ENCODE measurements at places on chromosomes 6 and 20.

- no peak for DNase-seq
Observed at GRCh38 chr6:161130967-161131766, 139.6 kb downstream of the MAP3K4 start.

DNA sequence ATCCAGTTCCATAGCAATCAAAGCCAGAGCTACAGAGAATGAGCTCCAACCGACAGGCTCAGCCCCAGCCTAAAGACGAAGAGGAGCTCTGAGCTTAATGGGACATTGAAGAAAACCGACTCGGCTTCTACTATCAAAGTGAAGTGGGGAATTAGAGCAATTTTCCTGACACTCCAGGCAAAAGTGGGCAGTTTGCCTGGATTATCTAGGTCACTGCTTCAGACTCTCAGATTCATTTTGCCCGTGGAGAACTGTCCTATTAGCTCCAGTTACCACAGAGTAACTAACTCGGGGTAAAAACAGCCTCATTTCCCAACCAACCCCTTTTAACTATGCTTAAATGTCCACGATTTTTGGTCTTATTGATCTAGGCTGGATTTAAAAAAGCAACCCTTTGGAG is 592.1 kb upstream of the NRSN1 start:
- no peak for DNase-seq

DNA sequence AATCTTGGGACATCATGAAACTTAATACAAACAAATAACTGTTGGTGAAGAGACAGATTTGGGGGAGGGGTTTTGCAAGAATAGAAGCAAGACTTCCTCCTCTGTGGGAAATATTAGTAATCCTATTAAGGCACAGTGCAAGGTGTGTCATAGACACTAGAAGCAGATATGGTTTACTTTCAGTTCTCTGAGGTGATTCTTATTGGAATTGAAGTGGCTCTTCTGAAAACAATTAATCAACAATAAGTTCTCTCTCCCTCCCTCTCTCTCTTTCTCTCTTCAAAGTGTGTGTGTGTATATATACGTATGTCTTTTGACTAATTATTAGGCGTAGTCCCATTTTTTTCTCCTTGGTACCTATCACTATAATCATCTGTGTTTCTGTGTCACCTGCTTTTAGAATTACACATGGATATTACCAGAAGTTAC is 99.8 kb downstream of the HIVEP2 start:
- no peak for DNase-seq

DNA sequence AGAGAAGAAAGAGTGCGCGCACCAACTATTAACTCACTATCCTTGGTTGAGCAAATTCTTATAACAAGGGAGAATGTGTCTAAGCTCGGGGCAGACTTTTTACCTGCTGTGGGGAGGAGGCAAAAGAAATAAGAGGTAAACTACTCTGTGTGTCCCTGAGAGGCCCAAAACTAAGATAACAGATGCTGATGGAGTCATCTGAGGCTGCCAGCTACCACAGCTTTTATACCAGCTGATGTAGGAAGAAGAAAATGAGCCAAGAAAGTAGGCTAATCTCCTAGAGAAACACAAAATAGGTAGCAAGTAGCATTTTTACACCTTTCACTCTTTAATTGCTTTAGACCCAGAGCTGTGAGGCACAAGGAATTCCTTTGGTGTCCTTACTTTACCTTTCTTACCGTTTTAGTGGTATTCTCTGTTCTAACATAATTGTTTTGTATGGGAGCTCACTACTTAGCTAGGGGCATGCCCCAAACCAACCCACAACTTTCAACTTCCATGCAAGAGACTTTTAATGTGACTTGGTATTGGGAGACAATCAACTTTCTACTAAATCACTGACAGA is 27.8 kb upstream of the PIM1 start:
- DNase-seq, result no peak

DNA sequence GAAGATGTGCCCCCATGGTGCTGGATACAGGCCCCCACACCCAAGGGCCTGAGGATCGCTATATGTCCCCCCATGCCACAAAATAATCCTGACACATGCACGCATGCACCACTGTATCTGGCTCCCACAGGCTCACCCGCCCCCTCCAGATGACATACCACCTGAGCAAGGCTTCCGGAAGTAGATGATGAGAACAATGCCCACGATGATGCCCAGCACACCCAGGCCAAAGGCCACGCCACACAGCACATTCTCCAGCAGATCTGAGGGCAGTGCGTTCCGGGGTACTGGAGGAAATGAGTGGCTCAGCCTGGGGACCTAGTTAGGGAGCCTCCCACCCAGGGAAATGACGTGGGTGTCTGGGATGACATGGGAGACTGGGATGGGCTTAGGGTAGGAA is 3.8 kb downstream of the HLA-DMA start:
- no peak for DNase-seq

DNA sequence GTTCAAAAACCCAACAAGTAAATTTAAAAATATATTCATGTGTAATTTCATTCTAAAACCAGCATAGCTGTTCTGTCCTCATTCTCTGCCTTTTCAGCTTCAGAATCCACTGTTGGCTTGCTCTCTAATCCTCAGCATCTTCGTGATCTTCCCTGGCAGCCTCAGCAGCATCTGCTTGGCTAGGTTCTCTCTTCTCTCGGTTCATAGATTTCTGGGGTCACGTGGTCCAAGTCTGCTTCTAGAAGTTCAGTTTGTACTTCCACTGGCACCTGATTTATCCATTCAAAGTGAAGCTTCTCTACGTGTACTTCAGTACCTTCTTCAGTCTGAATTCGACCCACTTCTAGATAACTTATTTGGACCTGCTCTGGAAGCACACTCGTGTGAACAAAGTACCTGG is 245.7 kb downstream of the EPM2A start:
- no peak for DNase-seq

- DNase-seq, result no peak
Observed at GRCh38 chr20:18729231-18729825, 84.3 kb upstream of the SCP2D1 start.

DNA sequence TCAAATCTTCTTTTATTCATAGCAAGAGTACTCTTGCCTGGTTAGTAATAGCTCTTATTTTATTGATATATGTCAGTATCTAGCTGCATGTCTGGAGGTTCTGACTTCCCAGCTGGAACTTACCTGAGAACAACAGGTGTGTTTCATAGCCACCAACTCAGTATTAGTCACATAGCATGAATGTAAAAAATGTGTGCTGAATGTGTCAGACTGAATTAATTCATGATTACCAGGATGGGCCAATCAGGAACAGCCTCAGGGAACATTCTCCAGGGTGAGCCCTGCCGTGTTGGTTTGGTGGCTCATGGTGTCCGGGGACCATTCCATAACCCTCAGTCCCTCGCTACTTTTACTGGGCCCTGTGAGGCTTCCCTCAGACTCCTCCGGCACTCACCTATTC is 99.7 kb downstream of the TULP4 start:
- DNase-seq, result no peak

DNA sequence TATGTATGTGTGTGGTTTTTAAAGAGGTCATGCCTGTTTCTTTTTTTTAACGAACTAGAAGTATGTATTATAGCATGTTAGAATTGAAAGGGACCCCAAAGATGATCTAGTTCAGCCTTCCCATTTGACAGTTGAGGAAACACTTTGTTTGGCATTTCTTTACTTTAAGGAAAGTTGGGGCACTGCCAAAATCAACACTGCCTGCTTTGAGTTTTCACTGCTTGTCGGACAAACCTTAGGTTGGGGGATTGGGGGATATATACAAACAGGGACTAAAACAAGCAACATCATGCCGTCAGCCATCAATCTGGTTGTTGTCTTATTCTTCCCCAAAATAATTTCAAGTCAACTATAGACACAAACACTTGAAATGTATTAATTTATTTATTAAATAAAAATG is 14.1 kb upstream of the CALHM6 start:
- no peak for DNase-seq

DNA sequence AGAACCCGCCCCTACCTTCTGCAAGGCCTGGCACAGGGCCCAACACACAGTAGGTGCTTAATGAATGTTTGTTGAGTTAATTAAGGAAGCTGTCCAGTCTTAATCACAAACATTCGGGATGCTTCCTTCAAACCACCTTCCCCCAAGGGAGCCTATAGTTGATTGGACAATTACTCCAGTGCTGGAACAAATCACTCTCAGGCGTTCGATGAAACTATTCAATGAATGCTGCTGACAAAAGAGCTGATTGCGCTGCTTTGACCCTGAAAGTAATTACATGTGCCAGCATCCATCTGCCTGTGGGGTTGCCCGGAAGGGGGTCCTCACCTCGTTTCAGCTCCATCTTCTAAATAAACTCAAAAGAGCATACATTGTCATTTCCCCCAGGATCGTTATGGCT is 112.0 kb upstream of the SRSF6 start:
- DNase-seq, result no peak

DNA sequence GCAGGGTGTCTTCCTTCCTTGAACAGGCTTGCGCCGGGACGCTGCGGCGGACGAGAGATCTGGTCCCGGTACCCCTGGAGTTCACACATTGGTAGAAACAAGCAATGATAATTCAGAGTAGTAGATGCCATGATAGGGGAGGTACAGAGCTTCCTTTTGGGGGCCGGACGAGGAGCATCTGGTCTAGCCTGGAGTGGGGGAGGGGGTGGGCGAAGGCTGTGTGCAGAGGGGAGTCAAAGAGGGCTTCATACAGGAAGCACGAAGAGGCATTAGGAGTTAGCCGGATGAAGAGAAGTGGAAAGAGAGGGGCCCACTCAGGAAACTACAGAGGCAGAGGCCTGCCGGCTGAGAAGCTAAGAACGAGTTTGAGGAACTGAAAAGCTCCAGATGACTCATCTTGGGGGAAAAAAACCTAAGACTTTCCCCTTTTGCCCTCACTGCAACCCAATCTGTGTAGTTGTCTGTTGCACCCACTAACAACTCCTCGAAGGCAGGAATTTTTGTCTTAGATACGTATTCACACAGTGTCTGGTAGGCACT is 611 bp downstream of the CNPY3 start:
- peak; percentile 69 for DNase-seq

DNA sequence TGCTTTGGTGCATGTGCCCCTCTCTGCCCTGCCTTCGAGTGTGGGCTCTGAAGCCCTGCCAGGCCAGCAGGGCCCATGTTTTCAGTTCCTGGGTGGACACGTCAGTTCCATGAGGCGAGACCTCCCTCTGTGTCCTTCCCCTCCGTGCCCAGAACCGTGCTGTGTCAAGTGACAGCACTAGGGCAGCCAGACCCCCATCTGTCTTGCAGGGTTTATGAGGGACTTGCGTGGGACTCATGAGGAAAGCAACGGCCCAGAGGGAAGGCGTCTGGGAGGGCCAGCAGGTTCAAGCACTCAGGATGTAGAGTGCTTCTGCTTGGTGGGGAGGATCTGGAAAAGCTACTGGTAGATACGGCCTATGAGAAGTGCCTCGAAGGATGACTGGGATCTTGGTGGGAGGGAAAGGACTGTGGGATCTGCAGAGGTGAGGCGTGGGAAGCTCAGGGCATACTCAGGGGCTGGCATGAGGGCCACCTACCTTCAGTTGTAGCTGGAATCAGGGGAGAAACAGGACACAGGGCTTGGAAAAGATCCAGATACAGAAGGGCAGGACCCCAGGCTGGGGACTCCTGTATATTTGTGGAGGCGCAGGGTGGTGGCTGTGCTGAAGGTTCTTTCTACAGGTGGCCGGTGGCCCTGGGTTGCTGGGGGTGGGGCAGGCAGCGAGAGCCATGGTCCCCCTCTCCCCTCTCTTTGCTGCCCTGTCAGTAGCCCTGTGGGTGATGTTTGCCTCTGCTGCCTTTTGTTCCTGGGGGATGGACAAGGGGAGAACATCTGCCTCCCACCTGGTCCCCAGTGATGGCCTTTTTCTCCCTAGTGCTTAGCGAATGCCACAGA is 5.5 kb downstream of the NPEPL1 start:
- DNase-seq, result no peak

DNA sequence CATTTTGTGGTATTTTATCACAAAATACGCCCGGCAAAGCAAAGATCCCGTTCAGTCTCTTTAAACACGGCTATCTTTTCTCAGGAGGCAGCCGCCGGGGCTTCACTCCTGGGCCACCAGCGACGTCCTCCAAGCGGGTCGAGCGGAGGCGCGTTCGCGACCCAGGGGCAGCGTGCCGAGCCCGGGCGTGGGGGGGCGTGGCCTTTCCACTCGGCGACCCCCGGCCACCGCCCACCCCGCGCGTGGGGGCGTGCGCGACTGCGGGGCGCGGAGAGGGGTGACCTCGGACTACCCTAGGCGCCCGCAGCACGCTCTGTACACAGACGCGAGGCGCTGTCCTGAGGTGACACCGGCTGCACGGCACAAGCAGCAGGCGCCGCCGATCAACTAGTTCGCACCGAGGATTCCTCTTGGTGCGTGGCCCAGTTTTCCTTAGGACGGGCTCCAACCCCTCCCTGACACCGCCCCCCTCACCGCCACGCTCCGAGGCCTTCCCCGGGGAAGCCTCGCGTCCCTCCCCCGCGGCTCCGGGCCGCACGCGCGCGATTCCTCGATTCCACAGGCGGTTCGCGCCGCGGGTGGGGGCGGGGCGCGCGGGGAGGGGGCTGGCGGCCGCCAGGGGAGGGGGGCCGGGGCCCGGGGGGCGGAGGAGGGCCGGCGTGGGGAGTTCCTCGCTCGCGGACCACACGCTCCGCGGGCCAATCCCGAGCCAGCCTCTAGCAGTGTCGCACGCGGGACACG is 1.1 kb upstream of the JARID2 start:
- DNase-seq, result no peak

DNA sequence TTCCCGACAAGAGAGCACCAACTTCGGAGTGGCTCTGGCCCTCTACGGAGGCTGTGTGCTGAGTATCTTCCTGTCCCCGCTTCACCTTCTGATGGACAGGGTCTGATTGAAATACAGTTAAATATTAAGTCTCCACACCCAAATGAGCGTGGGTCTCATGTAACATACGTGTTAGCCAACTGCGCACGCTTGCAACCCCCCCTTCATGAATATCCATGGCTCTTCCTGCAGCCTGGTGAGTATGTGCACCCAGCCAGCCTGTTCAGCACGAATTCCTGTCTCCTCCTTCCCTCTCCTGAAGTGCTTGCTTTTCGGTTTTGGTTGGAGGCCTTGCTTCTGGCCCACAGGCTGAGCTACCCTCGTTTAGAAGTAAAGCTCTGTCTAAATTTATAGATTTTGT is 102.9 kb upstream of the FRMD1 start:
- DNase-seq, result no peak

- DNase-seq, result no peak
Observed at GRCh38 chr6:155263373-155264063, at the start of gene CLDN20. TSS of gene CLDN20 (plus strand) at chr6:155264013. CDS start at chr6:155275720, 11,707 bp downstream.

DNA sequence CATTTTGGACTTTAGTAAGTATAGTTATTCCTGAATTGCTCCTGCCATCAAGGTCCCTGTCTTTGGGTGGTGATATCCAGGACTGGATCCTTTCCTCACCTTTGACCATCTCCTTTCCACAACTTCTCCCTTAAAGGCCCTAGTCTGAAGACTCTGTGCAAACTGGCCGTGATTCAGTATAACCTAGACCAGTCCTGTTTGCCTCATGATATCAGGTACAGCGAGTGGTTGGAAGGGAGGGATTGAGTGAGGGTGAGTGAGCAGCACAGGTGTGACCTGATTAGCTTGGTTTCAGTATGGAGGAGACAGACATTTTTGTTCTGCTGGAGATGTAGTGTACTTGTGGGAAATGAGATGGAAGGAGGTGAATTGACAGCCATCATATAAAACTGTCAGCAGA is 2.3 kb upstream of the RRP36 start:
- no peak for DNase-seq

GRCh38 chr20:13271098-13271497 is 50.0 kb downstream of the ISM1 start:
- DNase-seq, result no peak

All from putamen (tissue), 1 donor.